Foreskin fibroblast (primary cell): ENCODE measurements at places on chromosomes 2 and 18.

- no peak for DNase-seq
These were observed 593 bp downstream of the SP140L start for GRCh38 chr2:230327418-230328154.

GRCh38 chr2:219296142-219296541 lies 13.1 kb downstream of the PTPRN start:
- no peak for DNase-seq

DNA sequence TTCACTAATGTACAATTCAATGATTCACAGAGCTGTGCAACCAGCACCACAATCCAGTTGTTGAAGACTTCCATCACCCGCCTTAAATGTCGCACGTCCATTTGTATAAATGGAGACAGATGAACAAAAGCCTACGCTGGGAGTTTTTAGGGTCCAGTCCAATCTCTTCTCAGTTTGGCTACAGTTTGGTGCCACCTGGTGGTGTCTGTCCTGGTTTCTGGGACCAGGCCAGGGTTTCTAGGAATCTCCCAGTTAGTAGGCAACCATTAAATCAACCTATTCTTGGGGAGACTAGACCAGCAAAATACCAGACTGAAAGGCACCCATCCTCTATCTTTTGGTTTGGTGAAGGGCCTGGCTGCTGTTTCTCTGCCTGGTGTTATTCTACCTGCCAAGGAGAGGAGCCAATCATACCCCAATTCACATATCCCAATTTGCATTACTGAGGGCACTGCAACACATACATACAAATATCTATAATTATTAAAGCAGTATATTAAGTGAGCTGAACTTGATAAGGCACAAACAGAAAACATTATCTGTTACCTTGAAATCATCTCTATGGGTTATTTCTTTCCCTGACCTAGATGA lies 3.2 kb upstream of the DDX1 start:
- peak; percentile 57 for DNase-seq

GRCh38 chr2:177296040-177296439 lies 31.5 kb upstream of the NFE2L2 start:
- DNase-seq, result no peak

DNA sequence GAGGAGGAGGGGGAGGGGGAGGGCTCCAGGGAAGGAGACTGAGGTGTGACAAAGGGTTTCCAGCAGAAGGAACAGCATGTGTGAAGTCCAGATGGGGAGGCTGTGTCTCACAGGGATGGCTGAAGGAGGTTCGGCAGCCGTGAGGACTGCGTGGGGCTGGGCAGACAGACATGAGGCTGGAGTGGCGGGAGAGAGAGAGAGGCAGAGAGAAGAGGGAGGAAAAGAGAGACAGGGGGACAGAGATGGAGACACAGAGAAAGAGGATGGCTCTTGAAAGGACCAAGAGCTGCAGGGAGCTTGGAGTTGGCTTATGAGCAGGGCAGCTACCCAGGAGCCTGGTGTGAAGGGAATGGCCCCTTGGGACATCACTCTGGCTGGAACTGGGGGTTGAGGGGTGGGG lies 138.9 kb upstream of the ASB18 start:
- no peak for DNase-seq

DNA sequence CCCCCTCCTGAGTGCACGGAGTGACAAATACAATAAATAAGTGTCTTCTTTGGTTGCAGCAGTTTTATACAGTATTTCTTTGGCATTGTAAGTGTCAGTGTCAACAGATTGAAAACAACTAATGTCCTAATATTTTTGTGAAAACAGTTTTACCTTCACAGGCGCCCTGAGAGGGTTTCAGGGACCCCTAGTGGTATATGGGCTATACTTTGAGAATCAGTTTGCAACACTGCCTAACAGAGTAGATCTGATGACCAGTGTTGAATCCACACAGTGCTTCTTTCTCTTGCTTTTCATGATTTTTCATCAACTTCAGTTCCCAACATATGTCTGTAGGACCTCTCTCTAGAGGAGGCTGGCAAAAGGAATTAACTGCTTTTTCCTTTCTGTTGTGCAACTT lies 162.2 kb downstream of the PRPF40A start:
- peak; percentile 46 for DNase-seq

DNA sequence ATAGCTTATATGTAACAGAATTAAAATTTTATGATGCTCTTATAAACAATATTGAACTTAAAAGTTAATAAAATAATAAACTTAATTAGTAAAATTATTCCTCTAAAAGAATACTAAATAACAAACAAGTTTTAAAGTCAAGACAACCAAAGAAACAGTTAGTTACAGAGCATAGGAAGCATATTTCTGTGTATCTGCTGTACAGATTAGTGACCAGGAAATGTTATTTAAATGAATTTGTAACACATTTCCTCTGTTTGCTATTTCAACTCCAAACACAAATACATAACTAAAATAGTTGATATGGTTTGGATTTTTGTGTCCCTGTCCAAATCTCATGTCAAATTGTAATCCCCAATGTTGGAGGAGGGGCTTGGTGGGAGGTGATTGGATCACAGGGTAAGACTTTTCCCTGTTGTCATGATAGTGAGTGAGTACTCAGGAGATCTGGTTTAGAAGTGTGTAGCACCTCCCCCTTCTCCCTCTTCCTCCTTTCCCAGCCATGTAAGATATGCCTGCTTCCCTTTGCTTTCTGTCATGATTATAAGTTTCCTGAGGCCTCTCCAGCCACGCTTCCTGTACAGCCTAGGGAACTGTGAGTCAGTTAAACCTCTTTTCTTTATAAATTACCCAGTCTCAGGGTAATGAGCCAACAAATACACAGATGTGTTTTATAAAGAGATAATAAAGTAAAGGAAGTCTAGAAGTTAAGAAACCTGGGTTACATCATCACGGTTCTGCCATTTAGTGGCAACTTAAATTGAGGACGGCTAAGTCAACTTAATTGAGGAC lies 51.8 kb downstream of the ROCK2 start:
- no peak for DNase-seq

DNA sequence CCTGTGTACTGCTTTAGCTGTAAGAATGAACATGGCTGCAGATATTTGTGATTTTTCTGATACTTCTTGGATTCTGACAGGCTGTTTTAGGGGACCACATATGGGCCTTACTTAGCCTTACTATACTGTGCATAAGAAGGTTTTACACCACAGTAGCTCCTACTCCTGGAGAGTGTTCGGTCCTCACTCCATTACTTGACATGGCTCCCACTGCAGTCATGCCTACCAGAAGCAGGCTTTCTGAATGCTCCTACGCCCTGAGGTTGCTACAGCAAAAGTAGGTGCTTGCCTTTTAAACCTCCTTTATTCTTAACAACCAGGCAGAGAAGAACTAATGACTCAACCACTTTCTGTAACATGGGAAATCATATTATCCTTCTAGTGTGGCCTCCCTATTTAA lies 125.2 kb upstream of the MAP2 start:
- DNase-seq, result no peak

DNA sequence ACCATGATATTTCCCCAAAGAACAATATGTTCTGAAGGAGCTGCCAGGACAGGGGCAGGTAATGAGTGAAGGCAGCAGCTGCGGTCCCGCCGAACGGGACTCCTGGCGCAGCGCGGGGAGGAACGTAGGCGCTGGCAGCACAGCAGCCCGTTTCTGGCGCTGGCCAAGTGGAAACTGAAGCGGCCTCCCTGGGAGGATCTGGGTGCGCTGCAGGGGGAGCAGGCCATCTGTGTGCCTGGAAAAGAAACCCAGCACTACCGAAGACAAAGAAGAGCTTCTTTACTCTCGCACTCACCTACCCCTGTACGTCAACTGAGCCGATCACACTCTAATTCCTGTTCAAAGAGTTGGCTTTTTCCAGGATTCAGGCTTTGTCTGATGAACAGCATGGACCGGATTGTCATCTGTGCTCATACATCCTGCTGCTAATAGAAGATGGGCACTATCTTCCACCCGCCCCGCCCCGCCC lies 11.8 kb downstream of the G6PC2 start:
- DNase-seq, result peak; percentile 65

DNA sequence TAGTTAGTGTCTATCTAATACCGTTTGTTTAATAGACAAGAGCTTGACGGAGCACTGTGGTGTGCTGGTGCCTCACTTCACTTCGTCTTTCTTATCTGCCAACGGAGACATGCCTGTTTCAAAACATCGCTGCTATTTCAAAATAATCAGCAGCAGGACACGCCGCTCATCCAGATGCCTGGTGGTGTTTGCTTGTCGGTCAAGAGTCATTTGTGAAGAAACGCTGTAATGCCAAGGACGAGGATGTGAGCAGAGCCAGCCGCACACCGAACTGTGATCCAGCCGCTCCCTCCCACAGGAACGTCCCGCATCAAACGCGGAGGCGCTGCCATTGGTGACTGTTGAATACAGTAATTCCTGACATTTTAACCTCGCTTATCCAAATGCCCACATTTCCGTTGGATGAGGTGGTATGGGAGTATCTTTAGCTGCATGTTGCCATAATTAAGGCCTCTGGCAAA lies 432.4 kb downstream of the FBXO15 start:
- DNase-seq, result no peak

GRCh38 chr2:52955079-52955478 lies 812.5 kb upstream of the CHAC2 start:
- DNase-seq, result no peak

GRCh38 chr2:11123856-11124759 lies 31.2 kb upstream of the SLC66A3 start:
- peak; percentile 25 for DNase-seq

- no peak for DNase-seq
These were observed 91.0 kb downstream of the ADCYAP1 start for GRCh38 chr18:995629-996028.

GRCh38 chr18:45780568-45780967 lies 44.9 kb upstream of the SIGLEC15 start:
- peak; percentile 41 for DNase-seq

DNA sequence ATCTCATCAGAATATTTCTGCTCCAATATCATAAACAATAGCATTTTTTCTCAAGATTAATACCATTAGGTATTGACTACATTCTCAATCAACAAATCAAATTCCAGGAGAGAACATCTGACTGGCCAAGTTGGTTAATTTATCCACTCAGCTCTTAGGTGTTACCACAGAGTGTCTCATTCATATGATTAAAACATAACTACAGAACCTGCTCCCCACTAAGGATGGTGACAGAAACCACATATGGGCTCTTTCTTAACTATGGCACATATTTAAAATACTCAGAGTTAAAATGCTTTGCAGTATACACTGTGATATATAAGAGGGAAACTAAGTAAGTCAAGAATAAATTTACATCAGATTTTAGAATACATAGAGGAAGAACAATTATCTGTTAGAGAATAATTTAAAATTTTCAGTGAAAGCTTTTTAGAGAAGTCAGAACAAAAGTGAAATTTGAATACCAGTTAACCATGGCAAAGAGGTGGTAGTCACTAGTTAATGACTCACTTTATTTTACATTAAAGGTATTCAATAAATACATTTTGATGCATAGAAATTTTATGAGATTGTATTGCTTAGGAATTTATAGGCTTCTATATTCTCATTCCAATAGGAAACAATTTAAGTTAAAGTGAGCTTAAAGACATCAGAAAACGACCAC lies 1120.8 kb upstream of the TMEFF2 start:
- no peak for DNase-seq

DNA sequence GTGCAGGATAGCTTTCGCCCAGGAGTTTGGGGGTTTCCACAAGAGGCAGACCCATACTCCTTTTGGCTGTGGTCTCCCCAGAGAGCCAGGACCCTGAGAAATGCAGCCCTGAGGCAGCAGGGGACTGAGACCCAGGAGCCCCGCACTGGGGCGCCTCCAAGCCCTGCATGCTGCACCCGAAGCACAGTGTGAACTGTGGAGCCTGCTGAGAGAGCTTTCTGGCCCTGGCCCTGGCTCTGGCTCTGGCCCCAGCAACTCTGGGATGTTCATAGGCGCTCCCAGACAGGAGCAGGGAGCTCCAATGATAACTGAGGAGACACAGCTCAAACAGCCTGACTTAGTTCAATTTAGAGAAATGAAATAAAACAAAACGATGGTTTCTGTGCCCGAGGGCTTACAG lies 96.4 kb upstream of the TEX51 start:
- DNase-seq, result no peak

- no peak for DNase-seq
These were observed 279.5 kb upstream of the SPRED2 start for GRCh38 chr2:65711863-65712262.

DNA sequence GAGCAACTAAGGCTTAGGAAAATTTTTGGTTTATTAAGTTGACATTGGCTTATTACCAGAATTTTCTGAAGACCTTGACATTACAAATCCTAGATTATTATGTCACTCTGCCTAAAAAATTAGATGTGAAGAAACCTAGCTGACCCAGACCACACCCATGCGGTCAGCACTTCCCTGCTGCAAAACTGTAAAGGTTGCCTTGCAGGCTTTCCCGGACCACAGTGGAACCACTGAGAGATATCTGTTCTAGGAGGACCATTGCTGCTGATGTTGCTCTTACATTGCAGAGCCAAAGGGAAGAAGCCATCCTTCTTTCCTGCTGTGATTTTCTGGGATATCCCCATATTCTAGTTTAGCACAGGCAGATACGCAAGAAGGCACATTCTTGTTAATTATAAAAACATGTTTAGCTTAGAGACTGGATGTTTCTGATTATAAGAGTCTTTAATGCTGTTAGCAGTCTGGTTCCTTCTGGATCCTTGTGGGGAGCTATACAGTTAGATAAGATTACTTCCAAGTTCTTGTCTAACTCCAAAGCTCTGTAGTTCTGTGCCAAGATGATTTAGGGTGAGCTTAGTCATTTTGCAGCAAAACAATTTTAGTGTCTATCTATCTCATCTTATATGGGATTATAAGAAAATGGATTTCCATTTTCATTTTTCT lies 70.2 kb downstream of the AOX1 start:
- no peak for DNase-seq

- no peak for DNase-seq
These were observed 197.1 kb downstream of the SPP2 start for GRCh38 chr2:234247453-234248180.

DNA sequence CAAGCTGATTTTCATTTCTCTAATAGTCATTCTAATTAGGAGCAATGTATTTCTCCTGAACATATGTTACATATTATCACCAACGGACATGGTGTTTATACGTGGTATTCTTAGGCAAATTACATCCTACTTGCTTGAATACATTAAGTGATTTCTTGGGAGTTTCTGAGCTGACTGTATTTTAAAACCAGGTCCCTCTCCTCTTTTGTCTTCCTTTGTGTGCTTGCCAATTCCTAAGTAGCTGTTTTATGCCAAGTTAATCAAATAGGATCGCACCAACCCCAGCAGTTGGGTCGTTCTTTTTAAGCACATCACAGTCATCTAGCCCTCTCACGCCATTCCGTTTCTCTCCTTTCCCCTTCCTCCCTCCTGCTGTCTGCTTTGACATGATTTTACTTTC lies 75.4 kb upstream of the MAP2 start:
- no peak for DNase-seq

GRCh38 chr2:232927032-232927792 lies 57.1 kb downstream of the SNORC start:
- peak; percentile 51 for DNase-seq

GRCh38 chr2:143469323-143469722 lies 340.1 kb downstream of the ARHGAP15 start:
- no peak for DNase-seq

- peak; percentile 94 for DNase-seq
These were observed at the start of gene ZSWIM2 for GRCh38 chr2:186848873-186849578. Gene ZSWIM2, minus strand, starts transcription at chr2:186849170. Its CDS starts 40 bp downstream, at chr2:186849130.
